ENCODE measurements at places on chromosomes 5 and 9.
A peak's percentile ranks its signal among the peaks of the same experiment; 100 is the strongest.

DNA sequence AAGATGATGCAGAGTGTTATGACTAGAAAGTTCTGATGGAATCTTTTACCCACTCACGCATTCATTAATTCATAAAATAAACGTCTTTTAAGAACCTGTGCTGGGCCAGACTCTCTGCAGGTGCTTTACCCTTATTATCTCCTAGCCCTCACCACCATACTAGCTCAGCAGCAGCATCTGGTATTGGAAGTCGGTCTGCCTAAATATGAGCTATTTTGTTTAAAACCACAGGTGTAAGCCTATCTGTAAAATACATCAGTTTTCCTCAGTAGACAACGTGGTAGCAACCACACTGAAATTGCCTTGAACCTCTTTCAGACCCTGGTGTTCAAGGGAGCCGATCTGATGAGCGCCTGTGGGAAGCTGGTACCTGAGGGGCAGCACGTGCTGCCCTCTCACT is 69.4 kb downstream of the PPIC start:
- no peak for DNase-seq

DNA sequence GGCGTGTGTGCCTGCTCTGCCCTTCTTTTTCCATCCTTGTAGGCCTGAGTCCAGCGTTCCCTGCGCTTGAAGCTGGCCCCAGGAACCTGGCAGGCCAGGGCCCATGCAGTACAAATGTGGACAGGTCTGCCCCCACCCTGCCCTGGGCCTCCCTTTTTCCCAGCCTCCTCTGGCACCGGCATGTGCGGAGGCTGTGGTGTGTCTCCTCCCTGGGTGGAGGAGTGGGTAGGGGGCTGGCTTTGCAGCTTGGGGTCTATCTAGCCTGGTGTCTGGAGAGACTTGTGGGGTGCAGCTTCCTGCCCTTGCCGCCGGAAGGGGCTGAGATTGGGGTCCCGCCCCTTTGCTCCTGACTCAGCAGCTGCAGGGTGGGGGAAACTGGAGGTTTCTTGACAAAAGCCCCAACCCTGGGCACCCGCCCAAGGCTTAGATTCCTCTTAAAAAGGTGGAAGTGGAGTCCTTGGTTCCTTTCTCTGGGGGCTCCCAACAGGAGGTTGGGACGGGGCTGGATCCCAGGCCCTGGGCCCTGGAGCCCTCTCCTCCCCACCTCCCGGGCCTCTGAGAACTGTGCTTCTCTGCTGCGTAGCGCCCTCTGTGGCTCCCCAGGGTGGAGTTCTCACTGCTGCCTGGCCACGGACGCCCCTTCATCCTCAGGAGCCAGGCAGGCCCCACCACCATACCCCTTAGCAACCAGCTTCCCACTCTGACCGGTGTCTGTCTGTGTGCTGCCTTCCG is 18.0 kb downstream of the RXRA start:
- peak; percentile 70 for DNase-seq

GRCh38 chr5:98791898-98792580 is 18.6 kb downstream of the RGMB start:
- no peak for DNase-seq

GRCh38 chr5:172285226-172286143 is 1.9 kb upstream of the UBTD2 start:
- DNase-seq, result no peak

GRCh38 chr5:1521671-1522600 is 1.8 kb downstream of the LPCAT1 start:
- DNase-seq, result peak; percentile 63

DNA sequence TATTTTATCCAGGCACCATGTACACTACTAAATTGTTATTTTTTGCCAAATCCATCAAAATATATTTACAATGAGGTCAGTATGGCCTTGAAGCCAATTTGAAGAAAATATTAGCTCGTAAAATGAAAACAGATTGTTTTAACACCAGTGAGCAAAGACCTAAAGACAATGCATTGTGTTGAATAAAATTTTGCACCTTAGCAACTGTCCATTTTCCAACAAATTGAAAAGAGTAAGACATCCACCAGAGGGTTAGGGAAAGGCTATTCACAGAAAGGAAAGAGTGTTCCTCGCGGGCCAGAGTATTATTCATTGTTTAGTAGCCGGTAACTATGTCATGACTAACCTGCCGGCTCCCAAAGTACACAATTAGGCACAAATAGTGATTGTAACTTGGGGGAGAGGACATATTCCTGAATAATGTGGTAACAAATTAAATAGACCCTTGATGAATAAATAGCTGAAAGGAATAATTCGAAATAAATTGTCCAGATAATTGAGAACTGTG is 213.3 kb downstream of the DNAH5 start:
- no peak for DNase-seq

DNA sequence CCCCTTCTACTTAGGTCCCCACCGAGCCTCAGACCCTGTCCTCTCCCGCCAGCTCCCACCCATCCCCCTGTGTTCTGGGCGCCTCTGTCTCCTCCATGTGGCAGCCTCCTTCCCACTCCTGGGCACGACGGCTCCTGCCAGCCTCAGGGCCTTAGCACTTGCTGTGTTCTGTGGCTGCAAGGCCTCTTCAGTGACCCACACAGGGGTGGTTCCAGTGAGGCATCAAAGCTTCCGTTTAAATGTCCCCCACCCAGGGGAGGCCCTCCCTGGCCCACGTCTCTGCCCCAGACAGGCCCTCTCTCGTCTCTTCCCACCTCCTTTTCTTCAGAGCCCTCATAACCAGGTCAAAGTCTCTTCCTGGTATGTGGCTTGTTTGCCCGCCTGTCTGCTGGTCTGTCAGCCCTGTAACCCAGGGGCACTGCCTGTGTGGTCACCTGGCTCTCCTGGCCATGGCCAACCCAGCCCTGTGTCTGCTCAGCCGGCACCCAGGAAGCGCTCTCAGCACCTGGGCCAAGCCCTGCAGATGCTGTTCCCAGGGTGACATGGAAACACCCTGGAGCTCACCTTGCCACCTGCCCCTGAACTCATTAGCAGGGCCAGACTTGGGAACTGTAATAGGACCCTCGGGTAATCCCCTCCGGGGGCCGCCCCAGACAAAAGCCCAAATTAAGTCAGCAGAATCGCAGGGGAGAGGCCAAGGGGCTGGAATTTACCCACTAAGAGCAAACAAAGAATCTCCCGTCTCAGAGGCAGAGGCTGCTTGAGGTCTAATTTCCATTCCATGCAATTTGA is 33.7 kb downstream of the LHX3 start:
- DNase-seq, result no peak

DNA sequence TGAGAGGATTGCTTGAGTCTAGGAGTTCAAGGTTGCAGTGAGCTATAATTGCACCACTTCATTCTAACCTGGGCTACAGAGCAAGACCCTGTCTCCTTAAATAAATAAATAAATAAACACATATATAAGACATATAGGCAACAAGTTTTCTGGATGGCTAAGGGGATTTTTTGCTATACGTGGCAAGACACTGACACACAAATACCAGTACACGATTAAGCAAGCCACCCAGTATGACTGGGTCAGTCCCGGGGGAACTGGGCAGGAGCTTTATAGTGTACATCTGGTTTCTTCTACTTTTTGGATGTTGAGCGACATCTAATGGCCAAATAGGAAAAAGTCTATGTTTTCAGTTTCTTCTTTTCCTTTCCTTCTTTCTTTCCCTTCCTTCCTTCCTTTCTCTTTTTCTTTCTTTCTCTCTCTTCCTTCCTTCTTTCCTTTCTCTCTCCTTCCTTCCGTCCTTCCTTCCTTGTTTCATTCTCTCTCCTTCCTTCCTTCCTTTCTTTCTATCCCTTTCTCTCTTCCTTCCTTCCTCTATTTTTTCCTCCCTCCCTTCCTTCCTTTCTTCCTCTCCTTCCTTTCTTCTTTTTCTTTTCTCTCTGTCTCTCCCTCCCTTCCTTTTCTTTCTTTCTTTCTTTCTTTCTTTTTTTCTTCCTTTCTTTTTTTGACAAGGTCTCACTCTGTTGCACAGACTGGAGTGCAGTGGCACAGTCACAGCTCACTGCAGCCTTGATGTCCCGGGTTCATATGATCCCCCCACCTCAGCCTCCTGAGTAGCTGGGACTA is 47.0 kb upstream of the PLIN2 start:
- DNase-seq, result peak; percentile 97

DNA sequence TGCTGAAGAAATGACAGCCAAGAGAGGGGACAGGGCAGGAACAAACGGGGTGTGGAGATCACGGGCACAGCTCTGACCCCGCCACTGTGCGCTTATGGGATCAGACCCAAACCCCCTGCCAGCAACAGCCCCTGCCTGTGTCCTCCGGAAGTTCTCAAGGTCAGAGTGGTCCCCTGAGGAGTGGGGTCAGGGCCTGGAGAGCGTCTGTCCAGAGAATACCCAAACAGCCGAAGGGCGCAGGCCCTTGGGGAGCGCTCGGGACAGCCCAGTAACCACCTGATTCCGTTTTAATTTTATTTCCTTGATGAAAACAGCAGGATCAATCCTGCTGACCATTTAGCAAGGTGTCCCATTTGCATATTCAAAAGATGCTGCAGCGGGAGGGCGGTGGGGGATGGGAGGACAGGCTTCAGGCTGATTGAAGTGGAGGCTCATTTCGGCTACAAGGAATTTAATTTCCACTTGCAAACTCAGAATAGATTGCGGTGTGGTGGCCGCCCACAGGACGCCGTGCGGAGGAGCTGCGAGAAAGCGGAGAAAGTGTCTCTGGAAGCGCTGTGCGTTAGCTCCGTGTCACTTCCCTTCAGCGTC is 32.6 kb upstream of the TMEM250 start:
- no peak for DNase-seq

DNA sequence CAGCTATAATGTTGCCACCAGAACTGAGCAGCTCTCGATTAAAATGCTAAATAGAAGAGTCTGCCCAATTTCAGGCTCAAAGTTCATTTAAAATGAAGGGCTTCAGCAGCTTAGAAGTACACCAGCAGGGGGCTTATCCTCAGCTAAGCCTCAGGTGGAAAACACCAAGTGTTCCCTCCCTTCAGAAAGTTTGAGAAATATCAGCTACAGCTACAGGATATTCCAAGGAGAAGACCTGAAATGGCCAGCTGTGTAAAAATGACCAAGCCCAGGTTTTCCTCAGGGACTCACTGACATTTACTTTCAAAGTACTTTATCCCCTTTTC is 395.4 kb downstream of the DTWD2 start:
- no peak for DNase-seq

DNA sequence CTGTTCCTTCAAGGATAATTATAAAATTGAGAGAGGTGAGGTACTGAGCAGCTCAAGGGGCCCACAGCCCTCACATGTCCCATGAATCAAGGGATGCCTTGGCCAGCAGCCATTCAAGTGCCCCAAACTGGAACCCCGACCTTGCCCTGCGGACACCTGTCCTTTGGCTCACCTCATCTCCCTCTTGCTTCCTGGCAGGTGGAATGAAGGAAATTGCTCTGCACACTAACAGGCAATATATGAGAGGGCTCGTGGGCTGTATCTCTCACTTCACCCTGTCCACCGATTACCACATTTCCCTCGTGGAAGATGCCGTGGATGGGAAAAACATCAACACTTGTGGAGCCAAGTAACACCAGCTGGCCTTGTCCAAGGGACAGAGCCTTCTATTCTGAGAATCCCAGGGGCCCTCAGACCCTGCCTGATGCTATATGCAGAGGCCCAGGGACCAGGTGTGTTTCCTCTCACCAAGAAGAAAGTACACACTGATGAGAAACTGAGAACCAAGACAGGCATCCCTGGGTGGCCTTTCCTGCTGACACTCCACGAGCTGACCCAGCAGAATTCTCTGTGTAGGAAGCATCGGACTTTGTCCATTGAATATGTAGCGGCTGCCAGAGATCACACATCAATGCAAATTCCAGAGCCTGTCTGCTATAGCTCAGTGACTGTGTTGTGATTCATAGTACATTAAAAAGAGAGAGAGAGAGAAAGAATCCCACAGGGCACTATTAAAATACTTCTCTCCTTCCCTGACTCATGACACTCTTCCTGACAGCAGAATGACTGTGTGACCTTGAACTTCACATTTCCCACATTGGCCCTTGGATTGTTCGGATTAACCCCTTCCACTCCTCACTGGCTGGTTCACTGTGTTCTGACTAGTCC is 92.6 kb downstream of the LIFR start:
- DNase-seq, result peak; percentile 87

DNA sequence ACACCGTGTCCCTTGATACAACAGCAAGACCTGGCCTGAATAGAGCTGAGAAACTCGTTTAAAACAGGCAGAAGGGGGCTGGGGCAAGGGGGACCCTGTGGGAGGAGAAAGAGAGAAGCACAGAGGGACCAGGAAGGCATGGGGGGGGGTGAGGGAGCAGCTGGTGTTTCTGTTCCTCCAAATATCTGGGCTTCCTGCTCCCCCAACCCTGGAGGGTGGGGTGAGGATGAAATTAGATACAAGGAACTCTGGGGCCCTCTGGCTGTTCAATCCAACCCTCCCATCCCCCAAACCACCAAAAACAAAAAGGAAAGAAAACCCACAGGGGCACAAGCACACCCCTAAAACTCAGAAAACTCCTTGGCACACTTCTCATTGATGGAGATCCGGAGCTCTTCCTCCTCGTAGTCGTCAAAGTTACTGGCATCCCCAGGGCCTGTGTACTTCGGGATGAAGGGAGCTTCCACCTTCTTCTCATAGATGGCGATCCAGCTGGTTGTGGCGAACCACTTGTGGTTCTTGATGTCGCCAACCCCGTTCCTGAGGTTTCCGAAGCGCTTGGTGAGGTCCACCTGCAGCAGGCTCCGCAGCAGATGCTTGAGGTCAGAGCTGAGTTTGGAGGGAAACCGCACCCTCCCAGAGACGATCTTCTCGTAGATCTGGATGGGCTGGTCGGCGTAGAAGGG is 1.1 kb downstream of the PRKACG start:
- DNase-seq, result no peak

DNA sequence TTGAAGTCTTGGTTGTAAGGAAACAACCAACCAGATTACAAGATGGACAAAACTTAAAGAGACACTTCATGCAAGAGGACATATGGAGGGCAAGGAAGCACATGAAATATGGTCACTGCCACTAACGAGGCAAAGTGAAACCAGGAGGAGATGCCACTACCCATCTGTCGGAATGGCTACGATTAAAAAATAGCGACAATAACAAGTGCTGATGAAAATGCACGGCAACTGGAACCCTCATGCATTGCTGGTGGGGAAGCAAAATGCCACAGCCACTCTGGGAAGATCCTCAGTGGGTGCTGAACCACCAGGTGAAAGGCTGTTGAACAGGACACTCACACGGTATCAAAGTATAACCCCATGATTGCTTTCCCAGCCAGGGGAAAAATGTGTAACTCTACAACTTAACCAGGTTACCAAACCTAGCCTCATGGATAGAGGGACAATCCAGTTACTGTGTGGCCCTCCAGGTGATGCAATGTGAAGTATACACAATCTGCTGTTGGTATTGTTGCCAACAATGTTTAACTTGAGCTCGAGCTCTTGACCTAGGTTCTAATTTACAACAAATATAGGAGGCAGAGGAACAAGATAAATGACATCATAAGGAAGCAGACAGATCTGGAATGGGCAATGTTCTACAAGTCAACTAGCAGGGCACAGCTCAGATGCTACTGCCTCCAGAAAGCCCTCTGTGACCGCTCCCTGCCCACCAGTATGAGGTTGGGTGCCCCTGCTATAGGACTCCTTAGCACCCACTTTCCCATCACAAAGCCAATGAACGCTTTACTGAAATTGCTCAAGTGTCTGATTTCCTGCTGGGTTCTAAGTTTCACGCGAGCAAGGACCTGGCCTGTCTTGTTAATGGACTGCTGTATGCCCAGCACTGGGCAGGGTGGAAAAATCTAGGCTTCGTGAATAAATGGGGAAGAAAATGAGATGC is 25.8 kb downstream of the SH3PXD2B start:
- no peak for DNase-seq

- no peak for DNase-seq
Measured at GRCh38 chr5:14148890-14149671, 5.9 kb downstream of the TRIO start.

GRCh38 chr9:72863456-72864094 is 89.3 kb downstream of the ALDH1A1 start:
- DNase-seq, result peak; percentile 52

GRCh38 chr5:34524123-34524522 is 132.0 kb upstream of the RAI14 start:
- DNase-seq, result peak; percentile 75

Data from fibroblast of the aortic adventitia (primary cell).